ENCODE measurements at places on chromosomes 5 and 9. TPM values are rescaled to one million over a fixed set of nuclear protein-coding genes. Genes with fewer than 3 reads are reported as not detected.

The TNFSF8 gene
- not detected for total RNA-seq

The GABRA1 gene
- not detected for total RNA-seq

The EQTN gene
- total RNA-seq: not detected

The GARIN3 gene
- total RNA-seq: not detected

The OCLN gene
- 109 TPM for total RNA-seq

The CCNO gene
- total RNA-seq: 1.8 TPM

DNA sequence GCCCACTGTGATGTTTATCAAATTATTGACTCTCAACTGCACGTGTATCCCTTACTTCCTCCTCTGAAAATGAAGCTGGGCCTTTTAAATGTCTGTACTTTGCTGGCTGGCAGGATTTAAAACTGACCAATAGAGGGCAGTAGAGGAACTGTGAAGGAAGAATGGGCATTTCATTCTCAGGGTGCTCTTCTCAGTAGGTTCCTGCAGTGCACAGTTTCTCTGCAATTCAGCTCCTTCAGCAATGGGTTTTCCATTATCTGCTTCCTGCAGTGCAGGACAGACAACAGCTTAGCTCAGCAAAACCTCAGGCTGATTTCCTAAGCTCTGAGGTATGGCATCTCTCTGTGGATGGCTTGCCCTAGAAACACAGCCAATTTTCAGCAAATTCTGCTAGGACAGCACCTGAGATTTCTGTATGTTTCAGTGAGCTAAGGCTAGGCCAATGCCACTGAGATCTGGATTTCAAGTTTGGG lies 298.4 kb upstream of the PRDM9 start:
- DNase-seq: peak; percentile 73

DNA sequence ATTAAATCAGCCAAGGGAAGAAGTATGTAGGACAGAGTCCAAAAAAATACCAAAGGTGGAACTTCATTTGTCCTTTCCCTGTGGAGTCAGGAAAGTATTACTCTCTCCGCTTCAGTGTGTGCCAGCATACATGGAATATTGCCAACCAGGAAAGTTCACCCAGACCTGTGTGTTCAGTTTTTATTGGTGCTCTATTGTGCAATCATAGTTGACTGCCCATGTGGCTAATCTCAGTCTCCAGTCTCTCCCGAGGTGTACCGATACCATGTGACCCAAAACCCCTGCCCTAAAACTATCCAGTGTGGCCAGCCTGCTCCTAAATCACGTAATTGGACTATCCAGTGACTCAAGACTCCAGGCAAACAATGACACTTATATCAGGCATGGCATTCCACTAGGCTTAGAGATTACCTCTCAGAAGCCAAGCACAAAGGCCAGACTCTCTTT lies 38.8 kb downstream of the NFX1 start:
- DNase-seq: peak; percentile 100

- peak; percentile 79 for DNase-seq
Measured at GRCh38 chr5:98096155-98096554, 677.3 kb upstream of the RGMB start.

DNA sequence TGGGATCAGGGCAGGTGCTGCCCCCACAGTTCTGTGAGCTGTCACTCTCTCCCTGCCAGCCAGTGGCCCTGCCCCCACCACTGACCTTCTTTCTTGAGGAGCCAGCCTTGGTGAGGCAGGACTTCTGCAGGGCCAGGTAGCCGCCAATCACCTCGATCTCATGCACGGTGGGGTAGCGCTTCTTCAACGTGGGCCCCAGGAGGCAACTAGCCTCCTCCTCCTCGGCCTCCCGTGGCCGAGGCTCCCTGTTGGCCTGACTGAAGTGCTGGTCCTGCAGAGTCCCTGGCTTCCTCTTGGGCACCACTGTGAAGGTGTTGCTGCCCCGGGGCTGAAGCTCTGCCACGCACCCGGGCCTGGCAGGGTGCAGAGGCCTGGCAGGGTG lies 1.6 kb downstream of the TPRN start:
- no peak for DNase-seq

DNA sequence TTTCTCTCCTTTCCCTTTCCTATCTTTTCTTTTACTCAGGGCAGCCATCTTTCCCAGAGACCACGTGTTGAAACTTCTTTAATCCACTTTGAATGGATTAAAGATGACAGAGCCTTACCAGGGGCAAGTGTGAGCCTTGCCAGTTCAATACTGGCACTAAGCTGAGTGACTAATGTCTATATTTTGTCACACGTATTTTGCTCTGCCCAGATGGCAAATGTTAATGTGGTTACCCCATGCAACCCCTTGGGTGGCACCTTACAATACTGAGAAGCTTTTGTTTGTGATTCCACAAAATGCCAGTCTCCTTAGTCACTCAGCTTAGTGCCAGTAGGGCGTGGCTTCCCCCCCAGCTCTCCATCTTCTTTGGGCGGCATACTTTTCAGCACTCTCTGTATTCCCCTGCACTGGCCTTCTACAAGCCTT lies 24.8 kb downstream of the ANXA1 start:
- DNase-seq: peak; percentile 79

- DNase-seq: peak; percentile 10
Measured at GRCh38 chr5:155726267-155726666, 600.7 kb upstream of the SGCD start.

- no peak for DNase-seq
Measured at GRCh38 chr9:136075881-136076678, 19.0 kb downstream of the NACC2 start.

- no peak for DNase-seq
Measured at GRCh38 chr5:162434281-162434680, 366.7 kb downstream of the GABRG2 start.

DNA sequence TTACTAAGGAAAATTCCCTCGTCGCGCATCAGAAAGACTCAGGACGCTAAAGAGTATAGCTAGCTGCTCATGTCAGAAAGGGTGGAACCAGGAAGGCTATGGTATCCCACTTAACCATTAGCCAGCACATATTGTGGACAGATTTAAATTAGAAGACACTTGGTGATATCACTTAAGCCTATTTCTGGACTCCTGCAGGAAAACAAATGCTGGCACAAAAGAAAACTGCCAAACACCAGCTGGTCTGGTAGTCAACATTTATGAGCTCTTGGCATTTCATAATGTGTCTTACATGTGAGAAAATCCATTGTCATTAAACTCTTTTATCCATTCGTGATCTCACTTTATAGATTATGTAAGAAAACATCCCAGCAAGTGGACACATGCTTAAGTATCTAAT lies 377.4 kb downstream of the PTPRD start:
- DNase-seq: no peak

DNA sequence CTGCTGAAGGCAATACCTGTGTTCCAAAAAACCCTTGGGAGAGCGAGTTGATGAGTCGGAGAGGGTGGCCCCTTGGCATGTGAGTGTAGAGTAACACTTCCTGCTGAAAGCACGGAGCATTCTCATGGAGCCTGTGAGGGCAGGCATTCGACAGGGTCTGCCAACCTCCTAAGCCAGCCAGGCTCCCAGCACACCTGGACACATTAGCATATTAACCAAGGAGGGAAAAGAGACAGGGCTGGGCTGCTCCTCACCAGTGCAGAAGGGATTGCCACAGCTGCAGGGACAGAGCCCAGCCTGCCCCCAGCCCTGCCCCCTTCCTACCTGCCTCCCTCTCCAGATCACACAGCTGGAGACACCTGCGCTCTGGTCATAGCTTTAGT lies 46.4 kb upstream of the SEMA4D start:
- DNase-seq: no peak

- peak; percentile 77 for DNase-seq
Measured at GRCh38 chr5:151288180-151288579, 15.4 kb downstream of the SLC36A3 start.
